ENCODE measurements at places on chromosomes 1 and 21. TPM values are rescaled to one million over a fixed set of nuclear protein-coding genes. Genes with fewer than 3 reads are reported as not detected.

GRCh38 chr1:203124546-203125317, 2.8 kb upstream of the ADORA1 start:
- DNase-seq = no peak

DNA sequence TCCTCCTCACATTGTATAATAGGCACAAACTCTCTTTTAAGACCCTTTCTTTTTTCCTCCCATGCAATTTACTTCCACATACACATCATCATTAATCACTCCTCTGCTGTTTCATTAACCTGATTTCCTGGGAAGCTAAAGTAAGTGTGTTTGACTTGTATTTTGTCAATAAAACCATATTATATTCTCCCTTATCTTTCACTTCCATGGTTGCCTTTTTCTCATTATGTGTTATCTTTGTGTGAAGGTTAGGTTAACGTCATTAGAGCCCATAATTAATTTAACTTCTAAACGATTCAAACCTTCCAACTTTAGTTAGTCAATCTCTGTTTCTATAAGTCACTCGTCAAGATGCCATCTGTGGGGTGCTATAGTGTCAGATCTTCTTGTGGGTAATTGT, 313.0 kb downstream of the PAPPA2 start:
- no peak for DNase-seq

DNA sequence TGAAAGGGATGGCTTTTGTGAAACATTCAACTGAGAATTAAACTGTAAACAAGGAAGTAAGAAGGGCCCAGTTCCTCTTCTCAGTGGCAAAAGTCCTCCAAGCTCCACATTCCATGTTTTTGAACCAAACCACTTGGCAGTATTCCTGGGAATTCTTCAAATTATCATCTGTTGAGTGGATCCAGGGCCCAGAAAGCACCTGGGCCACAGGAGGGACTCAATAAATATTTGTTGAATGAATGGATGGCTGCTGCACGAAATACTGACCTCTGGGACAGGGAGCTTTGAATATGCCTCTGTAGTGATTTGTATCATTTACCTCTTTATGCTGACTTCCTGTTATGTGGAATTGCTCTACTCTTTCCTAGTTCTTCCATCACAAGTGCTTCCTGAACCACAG, 4.7 kb downstream of the SLC35F3 start:
- no peak for DNase-seq

- DNase-seq = no peak
Observed at GRCh38 chr1:246435421-246436041, 71.5 kb downstream of the SMYD3 start.

DNA sequence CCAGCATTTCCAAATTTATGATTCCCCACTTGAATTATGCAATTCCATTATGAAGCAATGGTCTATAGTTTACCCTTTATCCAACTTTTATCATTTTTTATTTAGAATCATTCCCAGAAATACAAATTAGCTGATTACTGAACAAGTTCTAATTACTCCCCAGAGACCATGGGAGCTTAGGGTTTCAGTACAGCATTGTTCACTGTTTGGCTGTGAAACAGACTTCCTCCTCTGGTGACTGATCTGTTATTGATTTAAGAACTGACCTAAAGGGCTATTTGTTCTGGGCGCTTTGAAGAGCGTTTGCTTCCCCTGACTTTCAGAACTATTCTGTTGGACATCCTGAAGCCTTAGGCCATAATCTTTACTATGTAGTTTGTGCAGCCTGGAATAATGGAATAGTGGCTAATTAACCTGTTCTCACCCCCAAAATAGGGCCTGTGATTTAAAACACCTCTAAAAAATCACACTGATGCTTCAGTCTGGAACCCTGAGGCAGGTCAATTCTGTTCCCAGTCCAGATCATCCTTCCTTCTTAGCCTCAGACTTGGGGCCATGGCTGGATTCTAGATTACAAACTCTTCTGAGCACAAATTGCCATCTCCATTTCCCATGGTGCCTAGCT, 58.7 kb downstream of the ALG14 start:
- DNase-seq = no peak

GRCh38 chr1:159790237-159790917, 9.6 kb downstream of the DUSP23 start:
- DNase-seq = no peak

DNA sequence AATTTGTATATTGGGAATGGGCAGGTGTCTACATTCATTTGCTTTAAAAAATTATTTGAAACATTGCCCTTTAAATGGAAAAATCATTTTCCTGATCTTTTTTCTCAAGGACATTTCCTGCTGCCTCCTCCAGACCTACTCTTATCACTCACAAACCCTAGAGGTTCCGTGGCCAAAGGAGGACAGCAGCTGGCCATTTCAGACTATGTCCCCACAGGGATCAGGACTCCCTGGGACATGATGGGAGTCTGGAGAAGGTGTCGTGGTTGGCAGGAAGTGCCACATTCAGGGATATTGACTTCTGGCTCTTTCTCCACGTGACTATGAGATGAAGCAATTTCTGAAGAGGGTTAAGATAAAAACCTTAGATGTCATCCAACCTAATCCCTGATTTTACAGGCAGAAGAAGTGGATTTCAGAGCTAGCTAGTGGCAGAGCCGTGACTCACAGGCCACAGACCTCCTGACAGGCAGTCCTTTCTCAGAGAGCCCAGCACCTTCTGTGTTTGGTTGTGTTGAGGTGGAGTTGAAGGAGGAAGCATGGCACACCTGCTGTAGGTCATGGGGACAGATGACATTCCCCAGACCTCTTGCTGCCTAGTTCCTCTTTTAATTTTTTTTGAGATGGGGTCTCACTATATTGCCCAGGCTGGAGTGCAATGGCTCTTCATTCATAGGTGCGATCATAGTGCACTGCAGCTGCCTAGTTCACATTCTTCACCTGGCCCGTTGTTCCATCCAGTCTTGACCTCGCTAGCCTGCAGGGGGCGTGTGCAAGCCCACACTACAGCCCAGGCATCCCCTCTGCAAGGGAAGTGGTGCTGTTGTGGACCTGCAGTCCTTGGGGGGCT, 25.5 kb upstream of the IL10 start:
- no peak for DNase-seq

DNA sequence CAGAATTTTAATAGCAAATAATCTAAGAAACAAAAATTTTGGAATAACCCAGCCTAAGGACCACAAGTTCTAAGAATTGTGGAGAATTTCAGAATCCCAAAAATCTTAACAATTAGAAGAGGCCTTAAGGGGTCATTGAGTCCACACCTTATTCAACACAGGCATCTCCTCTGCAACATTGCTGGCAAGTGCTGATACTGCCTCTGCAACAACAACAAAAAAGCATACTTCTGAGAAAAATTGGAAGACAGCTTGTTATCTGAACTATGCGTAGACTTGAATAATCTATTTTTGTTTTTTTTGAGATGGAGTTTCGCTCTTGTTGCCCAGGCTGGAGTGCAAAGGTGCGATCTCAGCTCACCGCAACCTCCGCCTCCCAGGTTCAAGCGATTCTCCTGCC, 24.0 kb upstream of the SLC2A1 start:
- DNase-seq = no peak

DNA sequence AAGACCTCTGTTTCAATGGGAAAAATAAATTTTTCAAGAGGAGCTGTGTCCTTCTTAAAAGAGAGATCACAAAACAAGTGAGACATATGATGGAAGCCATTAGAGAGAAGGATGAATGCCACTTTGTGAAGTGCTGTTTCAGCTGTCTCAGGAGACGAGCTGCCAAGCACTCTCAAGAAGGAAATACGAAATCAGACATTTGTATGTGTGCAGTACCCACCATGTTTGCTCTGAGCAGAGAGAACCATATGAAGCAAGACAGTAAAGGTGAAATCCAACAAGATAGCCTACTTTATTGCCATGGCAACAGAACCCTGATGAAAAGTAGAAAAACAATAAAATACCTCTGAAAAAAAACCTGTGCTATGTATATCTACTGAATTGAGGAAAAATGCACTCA, 168.1 kb downstream of the AMY1C start:
- DNase-seq = no peak

GRCh38 chr1:30329263-30329753, 394.1 kb downstream of the MATN1 start:
- DNase-seq = no peak

DNA sequence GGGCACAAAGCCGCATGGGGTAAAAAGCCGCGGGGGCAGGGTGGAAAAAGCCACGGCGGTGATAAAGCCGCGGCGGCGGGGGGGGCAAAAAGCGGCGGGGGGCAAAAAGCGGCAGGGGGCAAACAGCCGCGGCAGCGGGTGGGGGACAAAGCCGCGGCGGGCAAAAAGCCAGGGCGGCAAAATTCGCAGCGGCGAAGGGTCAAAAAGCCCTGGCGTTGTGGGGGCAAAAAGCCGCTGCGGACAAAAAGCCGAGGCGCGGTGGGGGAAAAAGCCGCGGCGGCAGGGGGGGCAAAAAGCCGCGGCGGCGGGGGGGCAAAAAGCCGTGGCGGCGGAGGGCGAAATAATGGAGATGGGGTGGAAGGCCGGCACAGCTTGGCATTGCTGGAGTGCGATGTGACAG, 3902.9 kb downstream of the SRGAP2C start:
- DNase-seq = no peak

DNA sequence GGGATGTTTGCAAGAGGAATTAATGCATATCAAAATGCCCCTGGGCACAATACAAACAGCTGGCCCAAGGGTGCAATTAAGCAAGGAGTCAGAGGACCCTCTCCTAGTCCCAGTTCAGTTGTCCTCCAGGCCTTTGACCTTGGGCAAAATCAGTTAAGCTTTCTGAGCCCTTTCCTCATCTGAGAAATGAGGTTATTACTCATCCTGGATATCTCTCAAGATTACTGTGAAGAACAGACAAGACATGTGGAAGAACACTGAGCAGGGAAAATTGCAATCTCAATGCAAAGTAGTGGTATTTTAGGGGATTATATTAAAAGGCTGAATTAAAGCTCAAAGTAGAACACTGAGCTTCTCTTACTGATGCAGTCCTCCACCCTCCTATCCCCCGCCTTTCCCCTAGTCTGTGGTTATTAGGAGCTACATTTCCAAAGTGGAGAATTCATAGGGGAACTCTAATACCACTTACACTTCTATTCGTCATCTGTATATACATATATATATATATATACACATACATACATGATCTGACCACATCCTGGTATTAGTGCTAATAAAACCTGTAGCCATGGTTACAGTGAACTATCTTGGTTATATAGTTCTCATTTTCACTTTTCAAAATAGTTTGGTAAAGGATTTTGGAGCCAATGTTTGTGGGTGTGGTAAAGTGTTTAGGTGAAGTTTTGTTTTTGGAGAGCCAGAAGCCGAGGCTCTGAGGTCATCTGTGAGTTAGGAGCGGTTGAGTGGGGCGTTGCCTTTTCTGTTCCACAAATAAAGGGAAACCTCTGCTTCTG, 18.1 kb downstream of the KIAA0040 start:
- DNase-seq = peak; percentile 22

NEK2 gene
- total RNA-seq = not detected

DMRTA2 gene
- total RNA-seq = not detected

TRIM45 gene
- 0.20 TPM for total RNA-seq

PRAMEF26 gene
- total RNA-seq = not detected

GRHL3 gene
- not detected for total RNA-seq

LCE2B gene
- total RNA-seq = not detected

ASAP3 gene
- total RNA-seq = 1.2 TPM

All from CD4-positive, alpha-beta memory T cell (primary cell).